ENCODE measurements at places on chromosomes 3 and 15.

GRCh38 chr3:62559831-62560445, 186.6 kb upstream of the FEZF2 start:
- DNase-seq, result no peak

GRCh38 chr3:173789530-173790162, 392.1 kb downstream of the NLGN1 start:
- no peak for DNase-seq

GRCh38 chr3:194584320-194584776, 48.9 kb downstream of the TMEM44 start:
- DNase-seq, result no peak

DNA sequence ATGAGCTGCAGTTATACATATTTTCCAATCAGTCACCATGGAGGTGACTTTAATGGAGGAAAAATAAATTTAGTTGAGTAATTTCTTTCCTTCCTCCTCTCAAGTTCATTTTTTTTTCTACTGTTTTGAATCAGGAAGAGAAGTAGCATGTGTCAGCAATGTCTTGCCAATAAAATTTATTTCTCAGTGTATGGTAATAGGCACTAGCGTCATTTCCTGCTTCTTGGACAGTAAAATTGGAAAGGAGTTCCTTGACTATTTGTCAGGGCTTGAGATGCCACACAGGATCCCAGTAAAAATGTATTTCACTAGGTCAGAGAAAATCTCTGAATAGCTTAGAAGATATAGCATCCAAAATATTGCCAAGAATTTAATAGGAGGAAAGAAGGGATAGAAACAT, 605.9 kb downstream of the ROBO1 start:
- no peak for DNase-seq

GRCh38 chr3:4125576-4125975, 177.6 kb upstream of the SETMAR start:
- no peak for DNase-seq

GRCh38 chr3:43190670-43191069, 84.8 kb upstream of the POMGNT2 start:
- DNase-seq, result no peak

- no peak for DNase-seq
These were observed 133.8 kb upstream of the TMC3 start for GRCh38 chr15:81507831-81508230.
